ENCODE measurements at places on chromosomes 5 and 9.
A peak's percentile ranks its signal among the peaks of the same experiment; 100 is the strongest.

DNA sequence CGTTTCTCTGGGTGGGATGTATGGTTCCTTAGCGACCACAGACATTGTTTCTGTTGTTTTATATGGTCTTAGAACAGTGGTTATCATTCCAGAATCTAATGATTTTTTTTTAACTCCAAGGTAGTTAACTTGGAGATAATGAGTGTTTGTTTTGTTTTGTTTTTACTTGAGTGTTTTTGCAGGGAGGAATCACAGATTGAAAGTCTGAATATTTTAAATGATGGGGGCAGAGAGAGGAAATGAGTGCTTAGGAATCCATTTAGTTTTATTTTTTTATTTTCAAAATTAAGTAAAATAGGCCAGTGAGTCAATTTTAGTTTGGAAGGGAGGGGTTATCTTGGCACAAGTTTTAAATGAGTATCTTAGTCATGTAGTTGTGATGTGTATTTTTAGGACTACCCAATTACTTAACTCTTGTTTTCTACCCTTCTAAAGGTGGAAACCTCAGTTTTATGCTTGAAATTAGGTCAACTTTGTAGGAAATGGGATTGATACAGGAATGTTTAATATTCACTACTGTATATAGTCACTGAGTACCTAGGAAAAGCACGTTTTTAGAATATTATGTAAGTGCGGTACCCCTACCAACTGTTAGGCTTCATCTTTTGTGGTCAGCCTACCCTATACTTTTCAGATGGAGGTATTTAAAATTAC lies 2.0 kb downstream of the UBE2R2 start:
- DNase-seq = no peak

GRCh38 chr5:68547622-68548021 lies 332.1 kb downstream of the PIK3R1 start:
- DNase-seq = no peak

- no peak for DNase-seq
Observed at GRCh38 chr5:31113666-31114350, 79.7 kb upstream of the CDH6 start.

DNA sequence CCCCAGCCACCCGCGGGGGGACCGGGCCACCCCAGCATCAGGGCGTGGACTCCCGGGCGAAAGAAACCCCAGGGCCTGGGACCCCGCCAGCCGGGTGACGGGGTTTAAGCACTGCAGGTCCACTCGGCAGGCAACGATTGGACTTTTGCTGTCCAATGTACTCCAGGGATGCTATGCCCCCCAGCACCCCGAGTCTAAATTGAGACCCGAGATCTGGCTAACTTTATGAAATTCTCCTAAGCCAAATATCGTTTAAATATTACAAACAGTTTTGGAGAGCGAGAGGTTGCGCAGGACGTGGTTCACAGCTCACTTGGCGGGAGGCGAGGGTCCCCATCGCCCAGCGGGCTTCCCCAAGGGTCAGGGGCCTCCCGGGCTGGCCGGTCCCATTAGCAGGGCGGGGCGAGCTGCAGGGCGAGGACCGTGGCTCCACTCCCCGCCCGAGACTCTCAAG lies 384 bp upstream of the MRPS2 start:
- DNase-seq = no peak

- DNase-seq = no peak
Observed at GRCh38 chr9:69279084-69279731, 45.8 kb upstream of the ENTREP1 start.

DNA sequence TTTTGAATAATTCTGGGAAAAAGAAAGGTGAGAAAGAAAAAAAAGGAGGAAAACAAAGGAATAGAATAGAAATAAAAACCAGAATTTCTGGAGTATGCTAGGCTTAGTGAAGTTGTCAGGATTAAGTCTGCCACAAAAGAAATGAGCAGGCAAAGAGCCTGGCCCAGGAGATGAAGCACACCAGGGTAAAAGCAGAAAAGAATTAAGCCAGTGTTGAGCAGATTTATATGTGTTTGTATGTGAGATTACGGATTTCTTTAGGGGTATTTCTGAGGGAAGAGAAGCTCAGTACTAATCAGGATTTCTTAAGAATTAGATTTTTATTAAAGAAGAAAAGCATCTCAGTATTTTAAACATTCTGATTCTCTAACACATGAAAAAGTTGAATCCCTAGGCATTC lies 74.5 kb downstream of the MRPS27 start:
- DNase-seq = no peak

- no peak for DNase-seq
Observed at GRCh38 chr9:121494192-121494591, 5.5 kb downstream of the GGTA1 start.

DNA sequence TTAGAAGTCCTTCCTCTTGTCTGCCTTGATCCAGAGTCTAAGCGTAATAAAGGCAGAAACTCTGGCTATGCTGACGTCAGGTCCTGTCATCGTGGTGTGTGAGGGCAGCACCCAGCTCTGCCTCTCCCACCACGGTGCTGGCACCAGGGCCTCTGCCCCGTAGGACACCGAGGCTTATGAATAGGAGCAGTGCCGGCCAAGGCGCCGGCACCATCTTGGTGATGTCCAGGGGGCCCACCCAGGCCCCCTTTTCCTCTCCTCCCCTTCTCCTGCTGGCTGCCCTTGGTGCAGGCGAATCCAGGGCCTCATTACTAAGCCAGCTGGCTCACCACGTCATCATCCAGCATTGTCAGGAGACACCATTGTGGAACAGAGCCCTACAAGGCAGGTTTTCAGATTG lies 252.3 kb downstream of the FANCC start:
- no peak for DNase-seq

GRCh38 chr9:27408482-27408881 lies 111.5 kb upstream of the EQTN start:
- no peak for DNase-seq

DNA sequence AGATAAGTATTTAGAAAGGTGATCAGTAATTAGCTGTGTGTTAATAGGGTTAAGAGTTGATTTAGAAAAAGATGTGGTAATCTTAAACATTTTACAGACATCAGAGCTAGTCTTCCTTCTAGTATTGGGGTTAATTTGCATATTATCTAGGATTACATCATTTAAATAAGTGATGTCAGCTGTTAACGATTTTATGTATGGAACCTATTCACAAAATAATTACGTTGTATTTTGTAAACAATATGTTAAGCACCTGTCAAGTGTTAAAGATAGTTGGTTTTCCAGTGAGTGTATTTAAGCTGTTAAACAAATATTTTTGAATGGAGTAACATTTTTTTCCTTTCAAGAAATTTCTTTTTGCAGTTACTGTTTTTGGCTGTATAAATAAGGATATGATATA lies 2.2 kb downstream of the DCP2 start:
- DNase-seq = no peak

GRCh38 chr5:157714596-157714864 lies 16.7 kb upstream of the THG1L start:
- no peak for DNase-seq

DNA sequence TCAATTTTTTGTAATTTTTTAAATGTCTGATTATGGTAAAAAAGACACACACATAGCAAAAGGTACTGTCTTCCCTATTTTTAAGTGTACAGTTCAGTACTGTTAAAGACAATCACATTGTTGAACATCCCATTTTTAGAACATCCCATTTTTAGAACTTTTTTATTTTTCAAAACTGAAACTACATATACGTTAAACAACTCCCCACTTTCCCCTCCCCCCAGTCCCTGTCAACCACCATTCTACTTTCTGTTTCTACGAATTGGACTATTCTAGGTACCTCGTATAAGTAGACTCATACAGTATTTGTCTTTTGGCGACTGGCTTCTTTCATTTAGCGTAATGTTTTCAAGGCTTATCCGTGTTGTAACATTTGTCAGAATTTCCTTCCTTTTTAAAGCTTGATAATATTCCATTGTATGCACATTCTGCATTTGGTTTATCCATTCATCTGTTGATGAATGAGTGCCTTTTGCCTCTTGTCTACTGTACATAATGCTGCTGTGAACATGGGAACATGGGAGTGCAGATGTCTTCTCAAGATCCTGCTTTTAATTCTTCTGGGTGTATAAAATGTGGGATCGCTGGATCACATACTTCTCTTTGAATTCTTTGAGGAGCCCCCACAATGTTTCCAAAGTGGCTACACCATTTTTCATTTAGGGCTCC lies 154.0 kb downstream of the PIK3R1 start:
- no peak for DNase-seq

DNA sequence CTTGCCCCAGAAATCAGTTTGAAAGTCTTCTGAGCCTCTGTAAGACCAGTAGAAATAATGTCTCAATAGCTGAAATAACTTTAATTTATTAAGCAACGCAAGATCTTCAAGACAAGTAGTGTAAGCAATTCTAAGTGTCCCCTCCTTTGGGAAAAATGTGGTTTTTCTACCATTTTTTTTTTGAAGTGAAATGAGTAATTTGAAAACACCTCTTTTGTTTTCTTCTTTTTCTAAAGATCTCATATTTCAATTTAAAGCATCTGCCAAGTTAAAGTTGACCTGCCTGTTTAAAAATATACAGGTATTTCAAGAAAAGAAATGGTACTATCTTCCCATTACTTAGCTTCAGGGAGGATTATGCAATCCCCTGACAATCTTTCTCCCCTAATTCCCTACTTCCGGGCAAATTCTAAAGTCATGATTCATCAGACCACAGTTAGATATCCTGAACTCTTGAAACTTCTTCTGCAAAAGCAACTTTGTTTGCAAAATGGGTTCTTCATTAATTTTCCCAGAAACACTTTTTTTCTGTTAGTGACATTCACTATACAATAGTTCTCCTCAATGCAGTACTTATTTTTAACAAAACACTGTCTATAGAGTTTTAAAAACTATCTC lies 7.8 kb upstream of the ANXA1 start:
- DNase-seq = no peak

GRCh38 chr9:102506406-102506805 lies 488.7 kb upstream of the CYLC2 start:
- no peak for DNase-seq

DNA sequence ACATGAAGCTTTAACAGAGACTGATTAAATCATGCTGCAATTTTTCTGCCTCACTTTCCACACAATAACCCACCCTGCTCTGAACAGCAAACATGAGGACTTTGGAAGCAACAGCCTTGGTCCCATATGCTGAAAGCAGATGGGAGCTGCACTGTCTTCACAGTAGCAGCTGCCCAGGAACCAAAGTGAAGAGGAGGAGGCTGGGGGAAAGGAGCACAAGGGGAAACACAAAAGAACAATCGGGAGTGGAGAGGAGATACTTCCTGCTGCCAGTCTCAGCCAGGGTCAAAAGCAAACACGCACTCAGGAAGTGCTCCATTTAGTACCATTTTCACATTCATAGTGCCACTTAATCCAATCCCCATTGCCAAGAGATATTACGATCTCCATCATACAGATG lies 183.3 kb upstream of the PUM3 start:
- DNase-seq = peak; percentile 81

DNA sequence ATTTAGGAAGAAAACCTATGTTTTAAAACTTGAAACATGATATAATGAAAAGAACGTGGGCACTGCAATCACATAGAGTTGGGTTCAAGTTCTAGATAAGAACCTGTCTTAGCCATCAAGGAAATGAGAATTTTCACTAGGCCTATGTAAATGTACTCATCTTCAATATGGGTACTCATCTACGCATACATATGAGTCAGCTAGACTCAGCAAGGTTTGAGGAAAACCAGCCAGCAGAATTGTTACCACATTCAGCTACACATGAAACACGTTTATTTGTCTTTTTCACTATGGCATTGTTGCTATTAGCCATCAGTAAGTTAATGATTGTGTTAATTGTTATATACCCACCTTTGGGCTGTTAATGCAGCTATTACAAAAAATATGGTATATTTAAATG lies 146.3 kb downstream of the CHSY3 start:
- no peak for DNase-seq

DNA sequence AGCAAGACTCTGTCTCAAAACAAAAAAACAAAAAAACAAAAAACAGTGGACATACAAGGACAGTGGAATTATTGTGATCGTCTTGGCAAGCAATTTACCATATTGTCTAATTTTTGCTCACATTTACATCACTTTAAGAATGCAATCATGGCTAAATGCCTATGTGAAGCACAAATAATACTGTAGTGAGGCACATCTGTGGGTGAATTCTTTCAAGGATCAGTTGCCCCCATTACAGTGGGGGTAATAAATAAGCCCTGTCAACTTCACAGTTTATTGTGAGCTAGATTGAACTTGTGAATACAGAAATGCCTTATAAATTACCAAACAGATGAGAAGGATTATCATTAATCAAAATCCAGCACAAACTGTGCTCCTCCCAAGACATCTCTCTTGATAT lies 150.2 kb upstream of the PAPPA start:
- DNase-seq = no peak

DNA sequence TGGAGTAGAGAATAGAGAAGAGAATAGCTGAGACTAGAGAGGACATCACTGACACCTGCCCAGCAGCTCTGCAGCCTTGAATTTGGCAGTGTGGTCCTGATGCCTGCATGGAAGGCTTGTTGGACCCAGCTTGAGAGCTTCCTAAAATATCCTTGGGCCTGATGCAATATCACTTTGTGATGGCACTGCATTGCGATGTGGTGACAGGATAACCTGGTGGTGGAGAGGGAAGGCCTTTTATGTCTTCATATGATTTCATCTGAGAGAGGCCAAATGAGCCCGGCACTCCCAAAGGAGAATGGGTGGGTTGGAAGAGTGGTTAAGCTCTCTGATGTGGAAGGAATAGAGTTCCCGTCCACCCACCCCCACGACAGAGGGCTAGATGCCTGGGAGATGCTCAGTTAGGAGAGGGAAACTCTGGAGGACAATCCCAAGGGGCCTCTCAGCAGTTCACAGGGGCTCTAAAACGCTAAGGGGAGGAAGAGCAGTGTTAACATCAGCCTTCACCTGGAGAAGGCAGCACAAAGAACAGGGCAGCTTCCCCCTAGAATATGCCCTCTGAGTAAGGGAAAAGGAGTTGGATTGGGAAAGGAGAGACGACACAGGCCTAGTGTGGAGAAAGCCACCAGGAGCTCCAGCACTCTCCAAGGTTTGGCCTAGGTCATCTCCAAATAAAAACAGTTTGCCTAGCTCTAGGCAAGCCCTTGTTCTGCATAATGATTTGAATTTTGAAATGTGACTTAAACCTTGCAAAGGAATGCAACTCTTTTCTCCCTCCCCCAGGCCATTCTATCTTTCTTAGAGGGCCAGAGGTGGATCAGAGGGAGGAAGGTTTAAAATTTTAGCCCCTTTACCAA lies 99.8 kb upstream of the SSBP2 start:
- no peak for DNase-seq

DNA sequence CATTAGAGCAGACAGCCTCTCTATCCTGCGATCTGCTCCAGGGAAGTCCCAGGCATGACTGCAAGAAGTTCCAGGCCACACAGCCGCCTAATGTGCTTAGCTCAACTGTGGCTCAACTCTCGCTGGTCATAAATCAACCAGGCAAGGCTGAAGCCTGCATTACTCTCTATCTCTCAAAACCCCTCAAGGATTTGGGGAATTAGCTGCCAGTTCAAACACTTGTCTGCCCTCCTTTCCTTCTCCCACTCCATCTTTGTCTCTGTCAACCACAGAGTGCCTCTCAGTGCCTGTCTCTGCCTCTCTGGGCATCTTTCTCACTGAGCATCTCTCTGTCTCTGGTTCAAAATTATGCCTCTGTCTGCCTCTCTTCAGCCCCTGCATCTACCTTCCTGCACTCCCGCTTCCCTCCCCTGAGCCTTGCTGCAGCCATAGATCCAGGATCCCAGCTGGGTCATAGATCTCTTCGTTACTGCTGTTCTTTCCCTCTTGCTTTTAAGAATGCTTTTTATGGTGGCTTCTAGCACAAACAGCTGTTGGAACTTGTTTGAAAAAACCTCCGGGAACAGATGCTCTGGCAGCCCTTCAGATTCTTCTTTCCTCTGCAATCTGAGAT lies 27.9 kb upstream of the GALNT10 start:
- DNase-seq = peak; percentile 32

GRCh38 chr5:20287640-20288039 lies 299.6 kb upstream of the CDH18 start:
- DNase-seq = no peak

Data from NCI-H1694 (cell line).